ENCODE measurements at places on chromosomes 6 and 20. TPM values are rescaled to one million over a fixed set of nuclear protein-coding genes. Genes with fewer than 3 reads are reported as not detected.

GSTA5 gene
- not detected for total RNA-seq

PRL gene
- total RNA-seq, result not detected

DYNLT2 gene
- total RNA-seq, result 1.1 TPM

CENPW gene
- total RNA-seq, result 8.0 TPM

SLC13A3 gene
- 4.6 TPM for total RNA-seq

NKX2-4 gene
- not detected for total RNA-seq

All from placental pericyte (primary cell).